Activated CD8-positive, alpha-beta memory T cell treated with anti-CD3 and anti-CD28 coated beads, Interleukin-2, amount 50 U/mL, for 48 hours (primary cell): ENCODE measurements at places on chromosomes 6 and 20.

DNA sequence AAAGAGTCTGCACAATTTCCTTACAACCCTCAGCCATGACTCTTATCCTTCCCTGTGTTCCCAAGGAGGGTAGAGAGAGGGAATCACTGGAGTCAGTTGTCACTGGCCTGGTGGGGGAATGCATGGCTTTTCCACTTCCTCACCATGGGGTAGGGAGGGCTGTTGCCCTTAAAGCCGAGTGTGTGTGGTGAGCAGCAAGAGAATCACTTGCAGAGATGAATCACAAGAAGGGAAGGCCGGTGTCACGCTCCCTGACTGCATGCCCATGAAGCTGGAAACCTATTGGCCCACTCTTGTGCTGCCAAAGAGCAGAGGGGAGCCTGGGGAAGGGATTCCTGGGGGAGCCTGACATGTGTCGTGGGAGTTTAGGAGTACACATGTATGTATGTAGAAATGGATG, 18.1 kb upstream of the BMP6 start:
- no peak for DNase-seq

GRCh38 chr20:15100506-15101160, 763.2 kb upstream of the FLRT3 start:
- no peak for DNase-seq

GRCh38 chr6:30709101-30709868, 7.8 kb downstream of the MDC1 start:
- no peak for DNase-seq

DNA sequence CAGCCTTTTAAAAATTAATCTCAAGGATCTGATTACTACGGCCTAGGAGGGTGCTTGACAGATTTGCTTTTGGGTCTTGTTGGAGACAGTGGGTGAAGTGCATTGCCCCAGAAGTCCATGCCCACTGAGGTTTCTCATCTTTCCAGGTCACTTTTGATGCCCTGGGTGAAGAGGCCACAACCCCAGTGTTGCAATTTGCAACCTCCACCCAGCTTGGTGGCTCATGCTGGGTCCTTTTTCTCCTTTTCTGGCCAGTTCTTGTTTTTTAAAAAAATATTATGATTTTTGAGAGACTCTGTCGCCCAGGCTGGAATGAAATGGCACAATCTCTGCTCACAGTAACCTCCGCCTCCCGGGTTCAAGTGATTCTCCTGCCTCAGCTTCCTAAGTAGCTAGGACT, 9.4 kb downstream of the STX11 start:
- no peak for DNase-seq

DNA sequence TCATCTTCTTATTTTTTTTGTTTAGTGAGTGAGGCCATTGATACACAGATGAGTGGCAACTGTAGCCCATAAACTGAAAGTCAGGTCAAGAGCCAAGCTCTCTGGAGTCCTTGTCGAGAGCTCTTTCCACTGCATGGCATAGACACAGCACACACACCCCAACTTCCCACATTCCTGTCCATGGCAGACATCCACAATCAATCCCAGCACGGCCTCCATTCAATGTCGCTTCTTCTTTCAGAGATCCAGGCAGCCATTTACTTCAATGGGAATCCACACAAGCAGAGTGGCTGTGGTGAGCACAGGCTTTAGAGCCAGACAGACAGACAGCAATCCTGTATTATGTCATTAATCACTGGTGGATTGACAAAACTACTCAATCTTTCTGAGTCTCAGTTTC, 34.9 kb upstream of the ECI2 start:
- no peak for DNase-seq

GRCh38 chr6:152026291-152026690, 218.8 kb downstream of the ESR1 start:
- no peak for DNase-seq

- DNase-seq, result no peak
Observed at GRCh38 chr6:159466926-159467325, 226.1 kb downstream of the SOD2 start.

- no peak for DNase-seq
Observed at GRCh38 chr20:40293740-40294139, 395.3 kb downstream of the MAFB start.

DNA sequence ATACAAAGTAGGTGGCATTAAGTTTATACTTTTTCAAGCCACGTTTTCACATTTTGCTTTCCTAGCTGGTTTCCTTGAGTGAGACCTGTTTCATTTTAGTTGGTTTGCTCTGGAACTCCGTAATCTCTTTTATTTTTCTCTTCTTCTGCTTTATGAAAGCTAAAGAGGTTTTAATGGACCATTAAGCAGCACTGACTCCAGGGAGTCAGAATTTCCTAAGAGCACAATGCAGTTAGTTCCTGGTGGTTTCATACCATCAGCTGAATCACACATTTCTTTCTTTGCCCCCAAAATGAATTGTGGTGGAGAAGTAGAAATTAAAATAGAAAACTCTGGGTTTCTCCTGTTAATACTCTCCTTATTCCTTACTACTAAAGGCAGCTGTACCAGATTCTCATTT, 3.4 kb downstream of the OPN5 start:
- DNase-seq, result no peak

DNA sequence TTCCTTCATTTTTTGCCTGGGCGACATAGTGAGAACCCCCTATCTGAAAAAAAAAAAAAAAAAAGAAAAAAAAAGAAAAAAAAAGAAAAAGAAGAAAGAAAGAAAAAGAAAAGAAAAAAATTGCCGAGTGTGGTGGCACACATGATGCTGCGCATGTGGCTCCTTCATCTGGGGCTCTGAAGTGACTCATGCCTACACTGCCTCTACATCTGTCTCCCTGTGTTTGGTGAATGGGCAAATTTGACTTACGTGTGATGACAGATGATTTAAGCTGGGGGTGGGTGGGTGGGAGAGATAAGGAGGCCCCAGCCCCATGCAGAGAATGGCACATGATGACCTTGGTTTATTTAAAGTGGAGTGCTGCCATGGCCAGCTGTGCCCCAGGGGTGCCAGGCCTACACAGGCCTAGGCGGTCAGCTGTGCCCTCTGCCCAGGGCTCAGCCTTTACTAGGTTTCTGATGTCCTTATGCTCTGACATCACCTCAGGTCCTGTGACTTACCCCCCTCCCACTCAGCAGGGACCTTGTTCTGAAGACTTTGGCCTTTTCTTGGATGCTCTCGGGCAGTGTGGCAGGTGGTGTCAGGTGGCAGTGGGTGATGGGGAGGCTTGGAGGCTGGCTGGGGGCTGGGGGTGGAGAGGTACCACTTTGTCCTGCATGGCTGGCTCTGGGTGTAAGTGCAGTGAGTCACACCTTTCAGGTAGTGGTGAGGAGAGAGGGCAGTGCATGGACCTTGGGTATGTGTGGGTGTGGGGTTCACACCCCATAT, 41.1 kb downstream of the VEGFA start:
- no peak for DNase-seq

DNA sequence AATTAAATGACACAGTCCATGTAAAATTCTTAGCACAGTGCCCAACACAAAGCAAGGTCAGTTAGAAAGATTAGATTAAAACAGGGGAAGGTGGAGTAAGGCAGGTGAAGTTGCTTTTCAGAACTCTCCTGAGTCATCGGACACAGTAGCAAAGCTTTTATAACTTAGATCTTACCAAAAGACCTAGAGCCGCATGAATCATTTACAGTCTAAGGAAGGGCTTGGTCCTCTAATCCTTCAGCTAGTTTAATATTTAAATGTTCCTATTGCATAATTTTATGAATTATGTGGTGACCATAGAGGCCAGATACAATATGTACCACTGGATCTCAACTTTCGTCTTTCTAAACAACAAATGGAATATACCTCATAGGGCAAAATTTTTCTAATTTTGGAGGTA, 202.1 kb upstream of the SNX9 start:
- no peak for DNase-seq

- no peak for DNase-seq
Observed at GRCh38 chr6:36154286-36154685, 24.0 kb downstream of the MAPK13 start.

DNA sequence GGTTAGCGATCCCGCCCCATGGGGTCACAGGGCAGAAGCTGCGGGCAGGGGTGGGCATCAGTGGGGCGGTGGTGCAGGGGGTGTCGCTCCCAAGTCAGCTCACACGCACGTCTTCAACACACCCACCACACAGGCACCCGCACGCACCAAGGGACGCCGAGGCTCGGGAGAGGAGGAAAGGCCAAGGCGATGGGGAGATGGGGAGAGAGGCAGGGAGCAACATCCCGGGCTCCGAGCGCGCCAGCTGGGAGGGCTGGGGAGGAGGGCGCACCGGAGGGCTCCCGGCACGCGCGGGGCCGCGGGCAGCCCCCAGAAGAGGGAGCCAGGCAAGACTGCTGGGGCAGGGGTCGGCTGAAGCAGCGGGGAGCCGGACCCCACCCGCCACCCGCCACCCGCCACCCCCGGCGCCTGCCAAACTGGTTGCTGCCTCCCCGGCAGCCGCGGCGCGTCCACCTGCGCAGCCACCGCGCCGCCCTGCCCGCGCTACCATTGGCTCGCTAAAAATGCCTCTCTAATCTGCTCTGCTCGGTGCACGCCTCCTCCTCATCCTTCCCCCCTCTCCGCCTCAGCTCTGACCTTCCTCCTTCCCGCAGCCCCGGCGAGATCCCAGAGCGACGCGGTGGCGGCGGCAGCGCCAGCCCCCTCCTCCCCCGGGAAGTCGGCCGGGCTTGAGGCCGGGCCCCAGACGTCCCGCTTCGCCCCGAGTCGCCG, at the start of gene PACSIN1:
PACSIN1 (plus strand) TSS at position 546 of the 711 bp plus-strand sequence. CDS start 60,230 bp downstream, outside the sequence.
- DNase-seq, result no peak

- DNase-seq, result no peak
Observed at GRCh38 chr6:48983377-48983776, 479.7 kb downstream of the MMUT start.

DNA sequence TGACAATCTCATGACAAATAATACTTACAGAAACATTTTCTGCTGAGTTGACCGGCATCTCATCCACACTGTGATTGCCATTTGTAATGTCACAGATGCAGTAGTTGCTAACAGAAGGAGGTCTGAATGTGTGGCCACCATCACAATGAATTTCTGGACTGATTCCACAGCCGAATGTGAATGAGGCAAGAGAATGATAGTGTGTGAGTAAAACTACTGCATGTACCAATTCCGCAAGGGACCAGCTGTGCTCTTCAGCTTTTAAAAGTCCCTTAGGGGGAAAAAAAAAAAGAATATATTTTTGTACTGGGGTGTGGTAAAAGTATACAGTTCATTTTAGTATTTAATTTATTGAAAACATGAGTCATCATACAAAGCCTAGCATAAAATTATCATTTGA, 96.2 kb downstream of the SESN1 start:
- no peak for DNase-seq

DNA sequence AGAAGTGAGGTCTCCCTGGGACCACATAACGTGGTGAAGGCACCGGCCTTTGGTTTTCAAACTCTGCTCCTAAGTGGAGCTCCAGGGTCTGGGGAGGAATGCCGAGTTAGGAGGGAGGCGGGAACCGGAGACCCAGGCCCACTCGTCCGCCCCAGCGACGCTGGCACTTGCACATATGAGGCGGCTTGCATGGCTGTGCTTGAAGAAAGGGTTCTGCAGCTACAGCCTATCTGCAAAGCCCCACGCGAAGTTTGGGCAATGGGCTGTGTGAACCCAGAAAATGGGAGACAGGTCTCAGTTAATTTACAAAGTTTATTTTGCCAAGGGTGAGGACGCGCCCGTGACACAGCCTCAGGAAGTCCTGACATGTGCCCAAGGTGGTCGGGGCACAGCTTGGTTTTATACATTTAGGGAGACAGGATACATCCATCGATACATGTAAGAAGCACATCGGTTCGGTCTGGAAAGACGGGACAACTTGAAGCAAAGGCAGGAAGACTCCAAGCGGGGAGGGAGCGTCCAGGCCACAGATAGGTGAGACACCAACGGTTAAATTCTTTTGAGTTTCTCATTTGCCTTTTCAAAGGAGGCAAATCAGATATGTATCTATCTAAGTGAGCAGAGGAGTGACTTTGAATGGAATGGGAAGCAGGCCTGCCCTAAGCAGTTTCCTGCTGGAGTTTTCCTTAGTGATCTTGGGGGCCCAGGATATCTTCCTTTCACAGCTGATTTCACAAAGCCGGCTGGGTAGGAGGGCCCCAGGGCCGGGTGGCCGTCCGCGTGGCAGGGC, 782 bp upstream of the PCMTD2 start:
- no peak for DNase-seq

DNA sequence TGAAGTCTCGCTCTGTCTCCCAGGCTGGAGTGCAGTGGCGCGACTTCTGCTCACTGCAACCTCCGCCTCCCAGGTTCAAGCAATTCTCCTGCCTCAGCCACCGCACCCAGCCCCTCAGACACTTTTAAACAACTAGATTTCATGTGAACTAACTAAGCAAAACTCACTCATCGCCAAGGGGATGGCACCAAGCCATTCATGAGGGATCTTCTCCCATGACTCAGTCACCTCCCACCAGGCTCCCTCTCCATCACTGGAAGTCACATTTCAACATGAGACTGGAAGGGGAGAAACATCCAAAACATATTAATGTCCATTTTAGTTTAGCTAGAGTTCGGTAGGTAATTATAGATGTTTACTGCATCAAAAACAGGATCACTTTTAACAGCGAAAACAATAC, 95.9 kb upstream of the PRL start:
- no peak for DNase-seq

DNA sequence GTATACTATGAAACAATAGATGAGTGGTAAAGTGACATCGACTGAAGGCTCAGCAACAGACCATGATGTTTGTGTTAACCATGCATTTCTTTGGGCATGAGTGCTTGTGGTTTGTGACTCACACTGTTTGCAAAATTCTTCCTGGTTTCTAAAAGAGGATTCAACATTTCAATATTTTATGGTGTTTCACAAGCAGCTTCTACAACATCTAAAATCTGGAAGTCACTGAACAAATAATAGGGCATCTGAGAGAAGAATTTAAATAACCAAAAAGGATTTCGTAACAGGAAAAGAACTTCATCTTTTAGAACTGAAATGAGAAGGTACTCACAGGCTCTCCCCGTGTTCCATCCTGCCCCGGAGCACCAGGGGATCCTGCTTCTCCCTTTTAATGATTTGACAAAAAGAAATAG, 146.2 kb downstream of the COL21A1 start:
- DNase-seq, result no peak

DNA sequence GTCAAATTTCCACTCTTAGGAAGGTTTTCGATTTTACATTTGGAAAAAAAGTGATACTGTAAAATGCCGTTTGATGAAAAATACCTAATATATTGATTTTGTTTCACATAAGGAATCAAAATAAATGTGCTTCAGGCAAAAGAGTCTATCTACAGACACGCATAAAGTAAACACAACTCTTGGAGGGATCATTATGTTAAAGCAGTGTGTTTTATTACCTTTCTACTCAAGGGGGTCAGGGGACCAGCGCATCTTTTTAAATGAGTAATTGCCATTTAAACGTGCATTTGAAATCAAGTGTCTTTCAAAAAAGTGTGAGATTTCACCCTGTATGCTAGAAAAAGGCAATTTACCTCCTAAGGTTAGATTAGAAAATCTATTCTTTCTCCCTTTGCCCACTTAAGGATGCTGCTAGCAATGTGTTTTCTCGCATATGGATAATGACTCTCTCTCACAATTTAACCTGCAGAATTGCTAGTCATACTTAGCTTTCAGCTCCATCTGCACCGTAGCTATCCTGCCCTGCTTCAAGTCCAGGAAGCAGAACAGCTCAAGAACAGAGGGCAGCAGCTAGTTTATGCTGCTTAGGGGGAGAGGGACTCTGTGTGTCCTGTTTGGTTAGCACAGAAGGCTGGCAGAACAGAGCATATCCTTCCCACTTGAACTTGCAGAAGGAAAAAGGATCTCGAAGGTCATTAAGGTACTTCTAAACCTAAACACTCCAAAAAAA, 35.0 kb downstream of the NKAIN2 start:
- DNase-seq, result no peak

GRCh38 chr6:8181951-8182845, 79.8 kb upstream of the EEF1E1 start:
- DNase-seq, result no peak
